ENCODE measurements at places on chromosomes 5 and 9.
A peak's percentile ranks its signal among the peaks of the same experiment; 100 is the strongest.

GRCh38 chr5:168770036-168770498, 190.9 kb upstream of the PANK3 start:
- no peak for DNase-seq

DNA sequence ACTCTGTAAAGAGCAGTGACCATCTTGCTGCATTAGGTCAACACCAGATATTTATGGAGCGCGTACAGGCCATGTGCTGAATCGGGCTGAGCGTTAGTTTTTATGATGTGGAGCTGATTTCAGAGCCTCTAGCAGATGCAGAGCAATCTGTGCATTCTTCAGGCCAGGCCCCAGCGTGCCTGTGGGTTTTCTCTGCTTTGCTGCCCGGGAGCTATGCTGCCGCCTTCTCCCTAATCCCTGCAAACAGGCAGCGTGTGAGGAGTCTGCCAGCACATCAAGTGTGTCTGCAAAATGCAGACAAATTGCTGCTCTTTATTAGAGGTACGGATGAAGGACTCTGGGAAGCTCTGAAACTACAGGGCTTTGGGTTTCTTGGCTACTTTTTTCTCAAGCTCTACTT, 170.0 kb downstream of the NTRK2 start:
- DNase-seq, result no peak

- no peak for DNase-seq
Observed at GRCh38 chr5:56964173-56964572, 12.2 kb upstream of the MIER3 start.

DNA sequence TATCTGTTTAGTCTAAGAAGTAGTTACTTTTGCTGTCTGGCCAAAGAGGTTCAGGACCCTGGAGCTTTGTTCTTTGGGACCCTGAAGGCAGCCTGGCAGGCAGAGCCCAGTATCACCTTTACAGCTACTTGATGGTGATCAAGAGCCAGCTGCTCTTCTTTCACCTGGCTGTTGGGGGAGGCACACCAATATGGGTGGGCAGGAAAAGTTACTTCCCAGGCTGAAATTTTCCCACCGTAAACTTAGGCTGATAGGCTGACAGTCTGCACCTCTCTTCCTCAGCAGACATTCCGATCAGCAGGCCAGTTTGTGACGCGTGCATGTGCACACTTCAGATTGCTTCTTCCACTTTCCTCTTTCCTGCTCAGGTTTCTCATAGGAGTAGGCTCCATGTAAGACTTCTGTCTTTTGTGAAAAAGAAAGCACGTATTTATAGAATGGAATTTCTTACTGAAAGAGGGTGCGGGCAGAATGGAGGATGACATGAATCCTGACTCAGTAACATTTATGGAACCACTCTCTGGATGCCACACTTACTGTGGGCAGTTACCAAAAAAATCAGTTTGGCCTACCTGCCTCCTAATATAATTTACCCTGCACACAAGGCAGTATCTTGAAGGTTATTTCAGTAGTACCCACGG, 223.9 kb upstream of the DMRT1 start:
- no peak for DNase-seq

- DNase-seq, result no peak
Observed at GRCh38 chr5:128684961-128685360, 146.9 kb upstream of the FBN2 start.

- DNase-seq, result no peak
Observed at GRCh38 chr5:23330726-23331125, 176.7 kb upstream of the PRDM9 start.

DNA sequence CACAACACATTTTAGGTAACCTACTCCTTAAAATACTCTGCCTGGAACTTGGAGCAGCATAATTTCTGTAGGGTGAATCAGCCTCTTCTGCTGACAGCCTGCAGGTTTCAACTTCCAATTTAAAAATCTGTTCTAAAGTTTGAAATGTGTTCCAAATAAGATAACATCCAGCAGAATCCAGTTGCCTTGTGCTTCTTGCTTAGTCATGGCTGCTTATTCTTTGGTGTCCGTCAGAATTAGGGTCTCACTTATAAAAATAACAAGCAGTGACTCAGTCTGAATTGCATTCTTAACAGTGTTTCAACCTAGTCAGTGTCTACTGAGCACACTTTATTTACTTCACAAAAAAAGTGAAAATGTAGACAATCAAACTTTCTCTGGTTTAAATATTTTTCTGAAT, 3.7 kb downstream of the CDH6 start:
- no peak for DNase-seq

DNA sequence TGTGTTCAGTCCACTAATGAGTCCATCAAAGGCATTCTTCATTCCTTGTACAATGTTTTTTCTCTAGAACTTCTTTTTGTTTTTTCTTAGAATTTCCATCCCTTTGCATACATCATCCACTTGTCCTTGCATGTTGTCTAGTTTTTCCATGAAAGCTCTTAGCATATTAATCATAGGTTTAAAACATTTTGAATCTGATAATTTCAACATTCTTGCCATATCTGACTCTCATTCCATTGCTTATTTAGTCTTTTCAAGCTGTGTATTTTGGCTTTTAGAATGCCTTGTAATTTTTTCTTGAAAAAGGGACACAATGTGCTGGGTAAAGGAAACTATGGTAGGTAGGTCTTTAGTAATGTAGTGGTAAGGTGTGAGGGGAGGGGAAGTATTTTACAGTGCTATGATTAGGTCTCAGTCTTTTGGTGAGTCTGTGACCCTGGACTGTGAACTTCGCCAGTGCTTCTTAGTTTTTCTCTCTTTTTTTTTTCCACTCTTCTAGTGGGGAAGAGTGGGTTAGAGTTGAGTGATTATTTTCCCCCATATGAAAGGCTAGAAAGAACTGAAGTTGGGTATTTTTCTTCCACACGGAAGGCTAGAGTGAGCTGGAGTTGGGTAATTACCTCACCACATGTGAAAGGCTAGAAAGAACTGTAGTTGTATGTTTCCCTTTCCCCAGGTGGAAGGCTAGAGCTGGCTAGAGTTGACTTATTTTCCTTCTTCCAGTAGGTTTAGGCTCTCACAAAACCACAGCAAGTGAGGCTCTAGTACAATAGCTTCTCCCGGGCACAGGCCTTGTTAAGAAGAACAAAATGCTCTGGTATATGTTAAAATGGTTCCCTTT, 172.1 kb downstream of the SNX18 start:
- DNase-seq, result no peak

DNA sequence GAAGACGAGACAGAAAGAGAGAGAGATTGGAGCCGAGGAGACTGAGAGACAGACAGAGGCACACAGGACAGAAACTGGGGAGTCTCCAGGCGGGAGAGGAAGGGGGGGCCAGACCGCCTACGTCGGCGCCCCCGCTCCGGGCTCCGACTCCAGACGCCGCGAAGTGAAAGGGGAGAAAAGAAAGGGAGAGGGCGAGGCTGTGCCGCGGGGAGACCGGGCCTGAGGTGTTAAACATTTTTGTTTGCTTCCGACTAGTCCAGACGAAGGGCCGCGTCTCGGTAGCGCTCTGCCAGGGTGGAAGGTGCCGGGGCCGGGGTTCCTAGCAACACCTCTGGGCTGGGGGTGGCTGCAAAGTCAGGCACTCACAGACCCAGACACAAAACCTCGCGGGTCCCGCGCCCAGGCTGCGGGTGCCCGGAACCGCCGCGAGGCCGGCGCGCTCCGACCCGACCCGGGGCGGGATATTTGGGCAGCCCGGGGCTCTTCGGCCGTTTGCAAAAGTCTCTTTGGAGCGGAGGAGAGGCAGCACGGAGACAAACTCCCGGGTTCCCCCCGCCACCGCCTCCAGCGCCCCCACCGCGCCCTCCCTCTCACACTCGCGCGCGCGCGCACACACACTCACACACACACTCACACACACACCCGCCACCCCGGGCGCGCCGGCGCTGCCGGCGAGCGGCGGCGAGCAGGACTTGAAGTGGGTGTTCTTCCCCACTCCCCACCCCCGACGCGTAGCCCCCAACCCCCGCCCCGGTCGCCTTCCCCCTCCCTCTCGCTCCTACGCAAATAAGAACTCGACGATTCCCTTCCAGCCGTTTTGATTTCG, 626 bp upstream of the FST start:
- DNase-seq, result peak; percentile 18

DNA sequence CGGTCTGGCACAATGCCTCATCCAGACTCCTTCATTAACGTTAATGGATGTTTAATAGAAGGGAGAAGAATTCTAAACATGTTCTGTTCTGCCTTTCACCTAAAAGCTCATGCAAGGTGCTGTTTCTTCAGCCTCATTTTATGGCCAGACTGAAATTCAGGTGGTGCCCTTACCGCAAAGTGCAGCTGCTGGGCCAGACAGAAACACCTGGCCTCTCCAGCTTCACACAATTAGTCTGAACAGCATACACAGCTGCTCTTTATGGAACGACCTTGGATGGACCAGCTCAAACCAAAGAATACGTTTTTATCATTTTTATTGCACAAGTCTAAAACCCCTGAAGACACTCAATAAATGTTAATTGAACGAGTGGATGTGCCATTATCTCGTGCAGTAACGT, 4.6 kb downstream of the SNCAIP start:
- no peak for DNase-seq

- DNase-seq, result peak; percentile 30
Observed at GRCh38 chr9:19049917-19050636, 850 bp downstream of the RRAGA start.

DNA sequence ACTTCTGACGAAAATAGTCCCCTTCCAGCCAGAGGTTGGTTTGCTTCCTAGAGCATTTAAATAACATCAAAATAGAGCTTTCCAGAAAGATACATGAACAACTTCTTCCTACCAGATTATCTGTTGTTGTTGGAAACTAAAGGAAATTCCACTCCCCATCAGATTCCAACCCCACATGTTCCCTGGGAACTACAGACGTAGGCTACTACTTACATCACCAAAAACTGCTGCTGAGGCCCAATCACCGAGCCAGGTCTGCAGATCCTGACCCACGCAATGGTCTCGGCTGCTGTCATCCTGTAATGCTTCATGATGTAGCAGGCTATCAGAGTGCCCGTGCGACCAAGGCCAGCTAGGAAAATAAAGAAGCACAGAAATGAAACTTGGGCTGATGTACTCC, 73.4 kb downstream of the HABP4 start:
- DNase-seq, result no peak

- peak; percentile 72 for DNase-seq
Observed at GRCh38 chr5:150904479-150905311, at the start of gene ZNF300. Gene ZNF300, minus strand, starts transcription at chr5:150904980. Its CDS starts 1,825 bp downstream, at chr5:150903155.

- DNase-seq, result no peak
Observed at GRCh38 chr9:68470067-68470466, 70.6 kb downstream of the TMEM252 start.

DNA sequence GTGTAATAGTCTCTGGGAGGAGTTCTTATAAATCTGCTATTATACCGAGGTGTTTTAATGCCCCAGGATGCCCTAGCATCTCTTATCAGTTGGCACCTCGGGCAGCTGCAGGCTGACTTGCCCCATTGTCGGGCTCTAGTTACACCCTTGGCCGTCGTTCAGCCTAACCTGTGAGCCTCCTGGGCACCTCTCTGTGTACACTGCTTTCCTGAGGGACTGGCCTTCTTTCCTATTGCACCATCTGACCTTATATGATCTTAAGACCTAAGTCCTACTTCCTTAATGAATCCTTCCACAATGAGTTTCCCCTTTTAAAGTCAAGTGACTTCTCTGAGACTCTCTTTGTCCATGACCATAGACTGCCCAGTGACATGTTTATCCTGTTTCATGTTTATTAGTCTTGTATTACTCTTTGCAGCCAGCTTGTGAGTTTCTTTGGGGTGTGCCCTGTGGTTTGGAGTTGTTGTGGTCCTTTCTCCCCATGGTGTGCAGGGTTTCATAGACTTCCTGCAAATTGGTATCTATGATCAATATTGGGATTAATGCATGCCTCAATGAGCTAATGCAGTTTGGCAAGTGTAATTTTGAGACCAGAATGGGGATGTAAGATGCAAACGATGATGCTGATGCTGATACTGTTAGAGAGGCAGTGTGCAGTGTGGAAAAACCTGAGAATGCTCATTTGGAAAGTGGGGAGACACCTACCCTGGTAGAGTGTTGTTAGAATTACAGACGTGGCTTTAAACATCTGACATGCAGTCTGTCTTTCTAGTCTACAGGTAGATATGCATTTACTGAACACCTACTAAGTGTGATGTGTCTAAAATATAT, 4.9 kb downstream of the DAPK1 start:
- peak; percentile 92 for DNase-seq

DNA sequence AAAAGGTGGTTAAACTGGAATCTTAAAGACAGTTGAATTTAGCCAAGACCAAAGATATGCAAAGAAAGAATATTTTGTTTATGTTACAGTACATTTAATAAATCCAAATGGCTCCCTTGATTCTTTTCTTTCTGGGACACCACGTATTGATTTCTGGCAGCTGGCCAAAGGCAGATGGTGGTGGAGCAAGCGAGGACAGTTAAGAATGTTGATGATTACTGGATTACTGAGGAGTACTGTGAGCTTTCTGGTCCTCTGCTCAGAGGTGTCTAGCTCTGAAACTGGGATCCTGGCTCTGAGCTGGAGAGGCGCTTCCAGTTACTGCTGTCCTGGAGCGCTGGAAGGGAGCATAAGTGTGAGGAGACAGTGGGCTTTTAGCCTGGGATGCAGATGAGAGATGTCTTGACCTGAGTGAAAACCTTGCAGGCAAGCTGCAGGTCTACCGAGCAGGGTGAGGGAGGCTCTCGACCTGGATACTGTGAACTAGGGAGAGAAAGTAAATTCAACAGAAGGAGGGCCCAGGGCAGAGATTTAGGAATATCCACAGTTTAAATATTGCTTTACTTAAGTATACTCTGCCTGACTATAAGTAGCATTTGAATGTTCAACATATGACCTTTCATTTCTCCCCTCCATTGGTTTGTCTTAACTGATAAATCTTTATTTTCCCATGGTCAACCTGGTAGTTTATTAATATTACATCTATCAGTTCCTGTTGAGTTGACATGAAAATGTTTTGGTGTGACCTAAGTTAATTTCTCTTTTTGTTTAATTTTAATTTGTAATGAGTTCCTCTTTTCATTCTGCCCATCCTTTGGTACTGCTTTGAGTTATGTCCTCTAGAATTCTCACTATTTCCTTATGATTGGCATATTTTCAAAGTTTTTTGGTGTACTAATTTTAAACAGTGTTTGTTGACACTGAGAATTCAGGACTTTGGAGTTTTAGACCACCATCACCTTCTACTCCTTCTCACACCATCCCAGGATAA, 3.7 kb downstream of the SYK start:
- DNase-seq, result no peak

DNA sequence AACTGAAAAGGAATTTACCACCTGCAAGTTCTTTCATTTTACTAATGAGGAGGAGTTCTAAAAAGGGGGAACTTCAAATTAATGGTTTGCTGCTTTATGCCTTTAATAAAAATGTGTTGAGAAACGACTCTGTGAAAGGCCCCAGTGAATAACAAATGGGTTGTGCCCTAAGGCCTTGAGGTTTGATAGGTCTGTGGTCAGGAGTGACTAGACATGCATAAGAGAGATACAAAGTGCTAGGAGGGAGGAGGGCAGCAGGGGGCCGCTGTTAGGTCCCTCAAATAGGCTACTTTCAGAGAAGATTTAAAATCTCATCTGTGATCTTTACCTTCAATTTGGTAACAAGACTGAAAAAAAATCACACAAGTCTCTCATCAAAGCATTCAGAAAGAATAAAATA, 58.3 kb downstream of the FAM81B start:
- DNase-seq, result no peak

- DNase-seq, result no peak
Observed at GRCh38 chr9:15417626-15418025, 5.0 kb upstream of the SNAPC3 start.

All from suppressor macrophage treated with lipopolysaccharide for 4 hours (primary cell).